Stimulated activated CD4-positive, alpha-beta T cell treated with anti-CD3 and anti-CD28 coated beads, Interleukin-12 subunit alpha, Interleukin-12 subunit beta, amount 100 ng/mL, for 4 hours (primary cell): ENCODE measurements at places on chromosomes 7 and 10.

DNA sequence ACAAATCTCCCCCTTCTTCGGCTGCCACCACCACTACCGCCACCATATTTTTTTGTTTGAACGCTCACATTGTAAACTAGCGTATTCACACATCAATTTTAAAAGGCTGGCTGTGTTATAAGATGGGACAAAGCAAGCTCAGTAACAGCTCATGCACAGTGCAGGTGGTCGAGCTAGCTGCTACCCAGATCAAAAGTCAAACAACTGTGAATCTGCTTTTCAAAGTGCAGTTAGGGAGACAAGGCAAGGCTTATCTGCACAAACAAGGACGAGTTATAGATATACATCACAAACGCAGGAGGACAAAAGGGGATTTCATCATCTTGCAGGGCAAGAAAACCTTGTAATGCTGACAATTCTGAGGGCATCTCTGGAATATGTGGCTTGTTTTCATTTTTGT is 231.6 kb downstream of the VTI1A start:
- no peak for DNase-seq

- DNase-seq, result no peak
Measured at GRCh38 chr10:23975431-23975830, 233.5 kb upstream of the KIAA1217 start.

DNA sequence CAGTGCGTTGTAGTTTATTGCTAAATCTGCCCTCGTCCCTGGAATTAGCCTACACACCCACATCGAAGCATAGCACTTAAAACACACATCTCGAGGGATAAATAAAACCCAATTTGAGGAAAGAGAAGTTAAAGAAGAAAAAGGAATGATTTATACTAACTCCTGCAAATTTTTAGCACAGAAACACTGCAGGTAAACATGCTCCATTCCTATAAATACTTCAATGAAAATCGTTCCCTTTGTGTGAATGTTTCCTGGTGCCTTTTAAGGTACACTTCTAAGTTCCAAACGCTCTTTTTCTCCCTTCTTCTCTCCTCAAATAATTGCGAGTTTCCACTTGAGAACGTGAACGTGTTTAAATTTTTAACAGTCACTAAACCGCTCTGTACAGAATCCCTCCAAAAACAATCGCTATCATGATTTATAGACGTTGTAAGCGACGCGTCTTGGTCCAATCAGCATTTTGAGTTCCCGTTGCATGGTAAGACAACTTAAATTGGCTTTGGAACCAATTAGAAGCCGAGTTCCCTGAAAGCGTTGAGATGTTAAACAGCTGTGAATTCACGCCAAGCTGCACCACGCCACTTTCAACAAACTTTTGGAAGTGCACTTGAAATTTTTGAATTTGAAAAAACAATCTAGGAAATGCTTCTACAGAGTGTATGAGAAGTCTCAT is 12.5 kb upstream of the EBLN1 start:
- no peak for DNase-seq

DNA sequence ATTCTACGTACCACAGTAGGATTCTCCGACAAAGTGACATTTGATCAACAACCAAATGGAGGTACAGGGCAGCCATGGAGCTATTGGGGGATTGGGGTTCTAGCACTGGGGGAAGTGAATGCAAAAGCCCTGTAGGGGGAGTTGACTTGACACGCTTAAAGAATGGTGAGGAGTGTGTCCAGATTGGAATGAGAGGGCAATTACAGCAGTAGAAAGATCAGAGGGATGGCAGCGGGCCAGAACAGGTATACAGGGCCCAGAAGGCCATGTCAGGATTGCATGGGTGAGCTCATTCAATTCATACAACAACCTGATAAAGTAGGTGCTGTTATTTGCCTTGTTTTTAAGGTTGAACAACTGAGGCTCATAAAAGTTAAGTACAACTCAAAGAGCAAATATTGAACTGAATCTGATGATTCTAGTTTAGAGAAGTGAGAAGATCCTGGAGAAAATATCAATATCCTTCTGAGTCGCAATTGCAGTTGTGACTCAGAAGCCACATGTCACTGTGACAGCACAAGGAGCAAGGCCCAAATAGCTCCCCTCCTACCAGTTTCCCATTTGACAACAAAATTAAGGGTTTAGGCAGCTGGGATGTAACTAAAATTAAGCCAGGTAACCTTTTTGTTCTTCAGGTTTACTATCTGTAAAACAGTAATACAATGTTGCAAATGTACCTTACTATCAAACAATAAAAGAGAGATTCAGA is 28.0 kb upstream of the CTTNBP2 start:
- no peak for DNase-seq

DNA sequence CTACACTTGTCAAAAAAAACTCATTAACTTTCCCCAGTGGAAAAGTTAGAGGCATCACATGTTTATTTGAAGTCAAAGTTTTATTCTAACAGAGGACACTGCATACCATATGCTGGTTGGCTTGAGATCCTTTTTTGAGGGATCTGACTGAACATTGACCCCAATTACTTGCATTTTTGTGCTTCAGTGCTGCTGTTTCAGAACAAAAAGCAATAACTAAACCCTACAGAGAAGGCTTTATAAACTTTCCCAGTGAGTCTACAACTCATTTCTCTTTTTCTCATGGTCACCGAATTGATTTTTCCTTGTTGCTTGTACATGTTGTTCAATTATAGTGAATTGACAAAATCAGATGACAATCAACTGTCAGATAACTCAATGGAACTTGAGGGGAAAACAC is 69.3 kb upstream of the PHYHIPL start:
- no peak for DNase-seq

DNA sequence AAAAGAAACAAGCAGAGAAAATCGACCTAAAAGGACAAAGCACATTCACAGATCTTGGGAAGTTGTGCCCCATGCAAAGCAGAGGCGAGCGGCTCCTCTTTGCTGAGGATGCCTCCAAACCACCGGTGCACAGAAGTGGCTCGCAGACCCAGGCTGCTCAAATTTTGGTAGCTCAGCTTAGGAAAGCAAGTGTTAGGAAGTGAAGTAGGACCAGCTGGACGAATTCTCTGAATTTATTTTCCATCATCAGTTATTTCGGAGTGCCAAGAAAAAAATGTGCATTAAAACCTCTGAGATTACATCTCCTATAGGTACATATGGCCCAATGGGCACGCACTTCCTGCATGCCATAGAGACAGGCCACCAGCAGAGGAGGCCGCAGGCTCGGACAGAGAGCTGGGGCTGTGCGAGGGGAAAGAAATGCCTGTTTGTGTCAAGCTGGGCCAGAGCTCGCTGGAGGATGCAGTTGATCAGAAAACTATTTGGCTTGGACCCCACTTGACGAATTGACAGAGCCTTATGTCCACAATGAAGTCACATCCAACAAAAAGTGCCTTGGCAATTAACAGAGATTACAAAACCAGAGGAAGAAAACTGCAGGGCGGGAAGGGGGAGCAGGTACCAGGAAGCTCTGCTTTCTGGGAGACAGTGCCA is 122.3 kb upstream of the LYZL2 start:
- DNase-seq, result peak; percentile 61

- DNase-seq, result no peak
Measured at GRCh38 chr10:8405596-8405995, 351.1 kb downstream of the GATA3 start.

DNA sequence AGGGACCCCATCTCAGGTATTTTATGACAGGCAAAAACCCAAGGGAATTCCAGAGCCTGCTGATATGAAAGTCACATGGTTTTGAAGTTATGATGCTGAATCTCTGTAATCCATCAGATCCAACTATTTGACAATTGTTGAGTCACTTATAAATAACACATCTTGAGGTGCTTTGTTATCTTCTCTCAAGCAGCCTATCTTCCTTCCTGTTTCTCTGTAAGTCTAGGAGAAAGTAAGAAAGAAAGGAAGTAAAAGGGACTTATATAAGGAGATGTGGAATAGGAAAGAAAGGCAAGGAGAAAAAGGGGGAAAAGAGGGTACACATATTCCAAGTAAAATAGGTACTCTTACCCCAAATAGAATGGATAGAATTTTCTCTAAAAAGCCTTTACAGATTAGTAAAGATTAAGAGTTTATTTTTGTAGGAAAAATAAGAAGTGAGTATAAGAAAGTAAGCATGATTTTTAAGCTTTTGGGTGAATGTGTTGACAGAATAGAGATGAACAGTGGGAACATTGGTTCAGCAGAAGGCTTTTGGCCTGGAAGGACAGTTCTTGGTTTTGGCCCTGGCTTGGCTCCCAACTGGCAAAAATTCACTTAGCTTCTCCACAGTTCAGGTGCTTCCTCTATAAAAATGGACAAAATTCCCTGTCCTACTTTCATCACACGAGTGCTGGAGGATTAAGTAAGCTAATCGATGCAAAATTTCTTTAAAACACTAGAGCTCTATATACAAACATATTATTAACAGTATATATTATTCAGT is 39.6 kb upstream of the ANK3 start:
- no peak for DNase-seq

DNA sequence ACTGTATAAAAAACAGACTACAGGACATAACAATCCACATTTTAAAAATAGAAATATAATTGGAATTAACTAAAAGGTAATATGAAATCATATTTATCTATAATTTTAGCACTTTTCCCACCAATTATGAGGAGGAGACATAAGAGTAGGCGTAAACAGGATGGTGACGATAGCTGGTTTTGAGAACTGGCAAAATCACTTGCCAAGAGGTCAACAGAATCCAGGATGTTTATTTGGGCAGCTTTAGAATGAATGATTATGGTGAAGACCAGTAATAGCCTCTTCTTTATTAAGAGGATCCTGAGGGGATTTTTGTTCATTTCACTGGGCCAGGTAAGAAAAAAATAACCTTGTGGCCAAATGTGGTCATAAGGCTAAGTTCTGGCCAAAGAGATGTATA is 67.2 kb downstream of the TPK1 start:
- DNase-seq, result no peak

- no peak for DNase-seq
Measured at GRCh38 chr7:128108129-128108528, 76.9 kb upstream of the LRRC4 start.

DNA sequence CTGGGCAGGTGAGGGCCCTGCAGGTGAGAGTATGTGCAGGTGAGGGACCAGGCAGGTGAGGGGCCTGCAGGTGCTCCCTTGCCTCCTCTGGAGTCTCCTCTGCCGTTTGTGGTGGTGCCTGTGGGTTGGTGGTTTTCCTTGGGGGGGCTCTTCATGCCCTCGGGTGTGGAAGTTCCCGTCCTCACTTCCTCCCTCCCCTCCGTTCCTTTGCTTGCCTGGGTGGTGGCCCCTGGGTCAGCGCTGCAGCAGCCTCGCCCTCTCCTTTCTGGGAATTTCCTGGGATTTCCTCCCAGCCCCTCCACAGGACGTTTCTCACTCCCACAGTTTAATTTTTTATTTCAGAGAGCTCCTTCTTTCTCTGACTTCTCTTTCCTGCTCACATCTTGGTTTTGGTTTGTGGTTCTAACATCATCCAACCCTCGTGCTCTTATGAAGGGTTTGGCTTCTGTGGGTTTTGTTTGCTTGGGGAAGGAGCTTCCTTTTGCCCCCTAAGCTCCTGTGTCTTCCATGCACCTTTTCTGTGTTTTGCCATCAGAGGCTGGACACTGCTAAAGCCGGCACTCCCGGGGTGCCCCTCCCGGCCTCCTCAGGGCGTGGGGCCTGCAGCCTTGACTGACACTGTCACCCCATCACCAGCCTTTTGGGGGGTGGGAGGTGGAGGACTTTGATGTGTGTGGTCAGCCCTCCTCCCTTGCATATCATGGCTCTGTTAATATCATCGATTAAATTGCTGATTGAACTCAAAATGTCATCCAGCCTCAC is 29.2 kb upstream of the ADGRA1 start:
- DNase-seq, result no peak

GRCh38 chr10:121296881-121297585 is 301.2 kb downstream of the FGFR2 start:
- no peak for DNase-seq

GRCh38 chr7:47604496-47604890 is 22.6 kb upstream of the TNS3 start:
- no peak for DNase-seq

GRCh38 chr7:100166317-100166940 is 2.0 kb downstream of the GAL3ST4 start:
- DNase-seq, result no peak

- DNase-seq, result no peak
Measured at GRCh38 chr10:95289003-95289920, 1.5 kb downstream of the PDLIM1 start.

- no peak for DNase-seq
Measured at GRCh38 chr7:43771573-43771972, 13.1 kb downstream of the BLVRA start.

GRCh38 chr7:88300401-88300945 is 6.2 kb downstream of the STEAP4 start:
- DNase-seq, result no peak

DNA sequence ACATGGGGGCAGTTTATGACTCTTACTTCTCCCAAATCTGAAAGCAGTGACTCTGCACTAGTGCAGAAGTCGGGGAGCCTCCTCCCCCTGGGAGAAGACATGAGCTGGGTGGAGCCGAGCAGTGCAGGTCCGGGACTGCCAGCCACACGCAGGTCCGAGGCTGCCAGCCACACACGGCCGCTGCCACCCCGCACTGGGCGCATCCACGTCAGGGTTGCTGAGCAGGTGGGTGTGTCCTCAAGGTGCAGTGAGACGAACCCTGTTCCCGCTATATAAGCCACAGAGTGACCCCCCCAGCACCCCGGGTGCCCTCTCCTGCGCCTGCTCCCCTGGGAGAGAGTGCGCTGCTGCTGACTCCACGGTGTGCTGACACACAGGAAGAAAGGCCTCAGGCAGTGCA is 430.2 kb downstream of the PTPRN2 start:
- no peak for DNase-seq

DNA sequence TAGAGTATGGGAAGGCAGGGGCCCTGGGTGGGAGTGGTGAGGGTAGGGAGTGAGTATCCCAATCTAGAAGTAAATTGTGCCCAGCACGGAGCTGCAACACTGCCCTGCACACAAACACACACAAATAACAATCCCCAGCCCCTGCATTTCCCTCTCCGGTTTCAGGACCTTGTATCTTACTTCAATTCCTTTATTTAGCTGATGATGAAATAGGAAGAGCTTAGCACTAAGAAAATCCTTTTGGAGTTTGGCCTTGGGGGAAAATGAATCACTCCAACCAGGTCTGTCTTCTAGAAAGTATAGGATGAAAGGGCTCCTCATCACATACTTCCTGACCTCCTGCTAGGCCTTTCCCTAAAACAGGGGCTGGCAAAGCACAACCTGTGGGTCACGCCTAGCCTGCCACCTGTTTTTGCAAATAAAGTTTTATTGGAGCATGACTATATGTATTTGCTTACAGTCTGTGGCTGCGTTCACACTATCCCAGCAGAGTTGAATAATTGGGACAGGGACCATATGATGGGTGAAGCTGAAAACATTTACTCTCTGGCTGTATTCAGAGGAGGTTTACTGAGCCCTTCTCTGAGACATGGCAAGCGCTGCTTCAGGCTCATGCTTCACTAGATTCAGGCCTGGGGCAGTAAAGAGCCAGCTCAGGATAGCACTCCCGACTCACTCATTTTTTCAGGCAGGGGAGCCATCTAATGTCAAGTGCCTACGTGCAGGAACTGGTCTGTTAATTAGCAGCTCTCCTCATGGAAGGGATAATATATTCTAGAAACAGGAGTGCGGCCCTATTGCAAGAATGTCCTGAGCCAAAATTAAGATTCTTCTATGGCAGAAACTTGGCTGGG is 111.0 kb downstream of the EGFR start:
- no peak for DNase-seq

- no peak for DNase-seq
Measured at GRCh38 chr7:106938803-106939202, 73.7 kb downstream of the PIK3CG start.

- no peak for DNase-seq
Measured at GRCh38 chr10:1732564-1732996, 4.7 kb downstream of the ADARB2 start.

GRCh38 chr10:86992456-86992855 is 24.2 kb downstream of the ADIRF start:
- DNase-seq, result no peak

GRCh38 chr10:122271076-122271475 is at the start of gene BTBD16:
TSS of gene BTBD16 (plus strand) at chr10:122271296. CDS start at chr10:122275082, 3,786 bp downstream.
- DNase-seq, result no peak
